ENCODE measurements at places on chromosomes 12 and 14.

- DNase-seq: no peak
Measured at GRCh38 chr12:106766393-106766826, 8.1 kb upstream of the RIC8B start.

- DNase-seq: no peak
Measured at GRCh38 chr12:111429828-111430432, 24.2 kb downstream of the SH2B3 start.

- DNase-seq: peak; percentile 11
Measured at GRCh38 chr12:60174476-60174875, 578.6 kb downstream of the SLC16A7 start.

- peak; percentile 23 for DNase-seq
Measured at GRCh38 chr12:88298761-88299242, 156.7 kb downstream of the TMTC3 start.

DNA sequence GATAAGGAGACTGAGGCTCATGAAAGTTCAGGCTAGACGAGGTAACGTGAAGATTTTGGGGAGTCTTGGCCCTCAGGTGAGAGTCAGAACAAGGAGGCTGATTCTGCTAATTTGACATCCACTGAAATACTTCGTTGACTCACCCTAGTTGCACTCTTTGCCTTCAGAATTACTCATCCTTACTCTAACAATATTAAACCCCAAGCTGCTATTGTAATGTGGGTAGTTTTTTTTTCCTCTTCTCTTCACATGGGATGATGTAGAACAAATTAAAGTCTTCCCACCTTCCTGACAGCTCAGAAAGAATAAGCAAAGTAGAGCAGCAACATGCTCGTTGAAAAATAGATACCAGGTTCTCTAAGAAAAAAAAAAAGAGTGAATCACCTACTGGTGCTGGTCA is 22.0 kb upstream of the SRRM4 start:
- DNase-seq: no peak

DNA sequence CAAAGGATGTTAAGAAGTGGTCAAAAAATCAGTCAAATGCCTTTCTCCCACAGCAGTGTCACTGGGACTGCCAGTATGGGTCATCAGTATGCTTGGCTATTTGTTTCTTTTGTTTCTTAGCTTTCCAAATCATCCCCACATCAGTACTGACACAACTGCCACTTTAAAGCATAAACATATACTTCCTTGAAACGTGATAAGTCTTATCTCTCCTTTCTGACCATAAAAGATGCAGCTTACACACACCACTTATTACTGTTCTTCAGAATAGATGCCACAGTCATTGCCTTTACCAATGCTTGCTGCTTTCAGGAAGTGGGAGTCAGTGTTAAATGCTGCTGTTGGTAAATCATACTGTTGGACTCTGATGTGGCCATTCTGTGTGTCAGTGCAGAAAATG is 18.6 kb upstream of the GARIN2 start:
- no peak for DNase-seq

DNA sequence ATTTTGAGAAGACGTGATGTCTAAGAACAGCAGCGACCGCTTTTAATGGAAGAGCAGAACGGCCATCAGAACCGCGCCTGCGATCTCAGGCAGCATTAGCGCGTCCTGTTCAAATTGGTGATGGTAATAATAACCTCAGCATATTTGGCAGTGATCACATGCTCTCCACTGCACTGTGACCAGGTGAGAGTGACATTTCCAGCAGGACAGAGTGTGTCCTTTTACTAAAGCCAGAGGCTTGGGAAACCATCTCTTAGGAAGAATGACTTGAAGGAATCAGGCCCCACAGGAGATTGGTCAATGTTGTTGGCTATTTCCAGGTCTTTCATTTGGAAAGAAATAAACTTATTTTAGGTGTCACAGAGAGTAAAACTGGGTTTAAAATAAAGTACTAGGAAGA is 51.4 kb upstream of the FBXO21 start:
- DNase-seq: no peak

DNA sequence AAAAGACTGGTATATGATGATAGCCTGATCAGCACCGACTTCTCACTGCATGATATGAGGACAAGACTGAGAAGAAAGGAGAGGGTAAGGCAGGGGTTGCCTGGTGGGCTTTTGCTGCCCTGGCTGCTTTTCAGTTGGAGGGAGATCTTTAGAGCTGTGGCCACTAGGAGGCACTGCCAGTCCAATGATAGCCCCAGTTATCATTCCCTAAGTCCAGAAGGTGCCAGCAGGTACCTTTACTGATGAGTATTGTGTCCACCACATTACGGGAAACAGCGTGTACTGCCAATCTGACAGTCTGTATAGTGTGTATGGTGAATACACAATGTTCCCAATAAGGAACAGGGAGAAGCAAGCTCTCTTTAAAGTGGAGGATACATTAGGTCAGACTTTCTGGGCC is 55.8 kb upstream of the CCDC175 start:
- DNase-seq: peak; percentile 24

GRCh38 chr14:58702441-58703160 is 64.8 kb downstream of the DACT1 start:
- no peak for DNase-seq

- no peak for DNase-seq
Measured at GRCh38 chr14:23430723-23431085, 4.8 kb downstream of the MYH7 start.

DNA sequence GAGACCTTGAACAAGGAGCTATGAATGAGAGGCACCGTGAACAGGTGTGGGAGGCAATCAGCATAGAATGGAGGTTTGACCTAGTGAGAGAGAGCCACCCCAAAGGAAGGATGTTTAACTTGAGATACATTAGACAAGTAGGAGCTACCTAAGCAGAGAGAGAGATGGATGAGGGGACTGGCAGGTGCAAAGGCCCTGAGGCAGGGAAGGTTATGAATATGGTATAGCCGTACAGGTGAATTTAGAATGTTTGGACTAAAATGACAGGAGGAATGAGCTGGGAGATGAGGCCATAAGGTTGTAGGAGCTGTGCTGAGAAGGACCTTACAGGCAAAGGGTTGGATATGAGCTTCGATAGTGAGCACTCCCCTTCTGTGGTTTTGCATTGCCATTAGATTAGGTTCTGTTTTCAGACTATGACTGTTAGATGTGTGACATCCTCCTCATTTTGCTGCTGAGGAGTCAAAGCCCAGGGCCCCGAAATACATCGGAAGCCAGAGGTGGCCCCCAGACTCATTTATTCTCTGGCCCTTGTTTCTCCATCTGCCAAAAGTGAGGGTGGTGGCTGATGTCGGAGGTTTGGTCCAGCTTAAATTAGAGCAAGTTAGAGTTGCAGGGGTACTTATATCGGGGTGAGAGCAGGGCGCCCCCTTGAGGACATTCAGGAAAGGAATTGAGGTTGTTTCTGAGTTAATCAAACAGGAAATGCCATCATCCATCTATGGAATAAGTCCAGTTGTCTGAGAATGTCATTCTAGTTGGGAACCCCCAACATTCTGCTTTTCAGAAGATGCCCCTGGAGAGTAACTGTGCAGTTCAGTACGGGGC is 29.4 kb downstream of the SLC24A4 start:
- peak; percentile 25 for DNase-seq
